NCI-H187 treated with DMSO at 0.1 percent for 48 hours (cell line): ENCODE measurements at places on chromosomes 5 and 9.

DNA sequence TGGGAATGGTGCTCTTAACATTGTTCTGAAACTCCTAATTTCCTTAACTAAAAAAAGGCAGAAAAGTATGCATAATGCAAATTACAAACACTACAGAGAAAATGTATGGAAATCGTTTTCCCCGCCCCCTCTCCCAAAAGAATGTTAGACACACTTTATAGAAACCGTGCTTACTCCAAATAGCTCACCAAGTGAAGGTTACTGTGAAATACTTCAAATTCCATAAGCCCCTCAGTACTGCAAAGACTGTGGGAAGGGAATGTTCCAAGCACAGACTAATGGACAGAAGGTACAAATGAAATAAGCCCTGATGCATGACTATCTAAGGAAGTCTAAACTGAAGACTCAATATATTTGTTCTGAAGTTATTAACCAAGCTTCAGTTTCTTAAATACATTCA, 12.5 kb downstream of the MAPKAP1 start:
- DNase-seq: no peak

DNA sequence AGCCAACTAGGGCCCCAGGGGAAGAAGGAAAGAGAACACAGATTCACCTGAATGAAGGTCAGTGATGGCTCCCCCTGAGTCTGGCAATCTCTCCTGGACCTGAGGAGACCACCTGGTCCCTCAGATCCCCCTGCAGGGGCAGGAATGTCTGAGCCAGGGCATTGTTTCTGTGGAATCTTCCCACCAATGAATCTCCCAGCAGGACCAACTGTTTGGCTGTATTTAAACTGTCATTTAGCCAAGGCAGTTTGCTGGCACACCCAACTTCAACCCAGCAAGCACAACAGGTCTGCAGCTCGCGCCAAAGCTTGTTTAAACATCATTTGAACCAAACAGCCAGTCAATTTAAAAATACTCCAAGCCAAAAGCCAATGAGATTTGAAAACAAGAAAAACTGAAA, 92.6 kb downstream of the SH3TC2 start:
- DNase-seq: no peak

GRCh38 chr5:43837091-43837490, 234.1 kb downstream of the NNT start:
- DNase-seq: no peak

GRCh38 chr5:113119246-113119924, 142.8 kb downstream of the DCP2 start:
- DNase-seq: no peak

GRCh38 chr9:116939161-116939560, 252.1 kb downstream of the TRIM32 start:
- DNase-seq: no peak

DNA sequence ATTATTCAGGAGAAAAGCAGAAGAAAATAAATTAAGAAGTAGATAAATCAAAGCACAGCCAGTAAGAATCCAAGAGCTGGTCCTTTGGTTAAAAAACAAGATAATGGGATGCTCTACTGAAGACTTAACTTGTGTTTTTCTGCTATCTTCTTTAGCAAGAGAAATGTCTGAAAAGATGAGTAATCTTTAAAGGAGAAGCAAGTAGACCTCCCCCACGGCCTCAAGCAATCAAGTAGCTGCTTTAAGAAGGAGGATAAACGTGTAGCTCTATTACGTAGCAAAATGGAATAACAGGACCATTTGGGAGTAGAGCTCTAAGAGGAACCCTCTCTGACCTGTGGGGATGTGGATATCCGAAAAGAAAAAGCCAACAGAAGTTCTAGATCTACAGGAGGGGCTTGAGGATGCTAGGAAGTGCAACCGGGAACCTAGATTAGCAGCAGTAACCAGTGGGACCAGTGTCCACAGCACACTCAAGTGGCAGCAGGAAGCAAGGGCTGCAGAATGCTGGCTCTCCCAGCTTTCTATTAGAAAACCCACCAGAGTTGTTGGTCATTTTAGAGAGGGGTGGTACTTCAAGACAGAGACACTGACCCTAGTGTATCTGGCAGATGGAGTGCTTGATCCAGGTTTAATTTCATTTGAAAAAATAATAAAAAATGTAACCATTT, 185.4 kb downstream of the GABBR2 start:
- DNase-seq: no peak

- DNase-seq: no peak
Observed at GRCh38 chr9:21160178-21160577, 6.3 kb downstream of the IFNA21 start.

GRCh38 chr5:132210944-132211343, 16.7 kb downstream of the P4HA2 start:
- no peak for DNase-seq

- no peak for DNase-seq
Observed at GRCh38 chr9:21527579-21527978, 45.5 kb upstream of the IFNE start.

- no peak for DNase-seq
Observed at GRCh38 chr9:76759732-76760131, 4.5 kb upstream of the PCA3 start.
